ENCODE measurements at places on chromosomes 16 and 17.

- DNase-seq: no peak
These were observed 4.8 kb downstream of the MLYCD start for GRCh38 chr16:83903751-83904150.

GRCh38 chr16:12462426-12463280 lies 341.0 kb downstream of the CPPED1 start:
- peak; percentile 27 for DNase-seq

- no peak for DNase-seq
These were observed 375.7 kb upstream of the CDH11 start for GRCh38 chr16:65497571-65497970.

DNA sequence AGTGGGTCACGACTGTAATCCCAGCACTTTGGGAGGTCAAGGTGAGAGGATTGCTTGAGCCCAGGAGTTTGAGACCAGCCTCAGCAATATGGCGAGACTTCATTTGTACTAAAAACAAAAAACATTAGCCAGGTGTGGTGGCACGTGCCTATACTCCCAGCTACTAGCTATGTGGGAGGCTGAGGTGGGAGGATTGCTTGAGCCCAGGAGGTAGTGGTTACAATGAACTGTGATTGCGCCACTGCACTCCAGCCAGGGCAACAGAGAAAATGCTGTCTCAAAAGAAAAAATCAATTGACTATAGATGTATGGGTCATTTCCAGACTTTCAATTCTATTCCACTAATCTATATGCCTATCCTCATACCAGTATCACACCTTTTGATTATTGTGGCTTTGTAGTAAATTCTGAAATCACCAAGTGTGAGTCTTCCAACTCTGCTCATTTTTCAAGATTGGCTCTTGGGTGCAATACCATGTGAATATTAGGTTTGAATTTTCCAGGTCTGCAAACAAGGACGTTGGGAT lies 27.2 kb upstream of the CEP20 start:
- DNase-seq: no peak

DNA sequence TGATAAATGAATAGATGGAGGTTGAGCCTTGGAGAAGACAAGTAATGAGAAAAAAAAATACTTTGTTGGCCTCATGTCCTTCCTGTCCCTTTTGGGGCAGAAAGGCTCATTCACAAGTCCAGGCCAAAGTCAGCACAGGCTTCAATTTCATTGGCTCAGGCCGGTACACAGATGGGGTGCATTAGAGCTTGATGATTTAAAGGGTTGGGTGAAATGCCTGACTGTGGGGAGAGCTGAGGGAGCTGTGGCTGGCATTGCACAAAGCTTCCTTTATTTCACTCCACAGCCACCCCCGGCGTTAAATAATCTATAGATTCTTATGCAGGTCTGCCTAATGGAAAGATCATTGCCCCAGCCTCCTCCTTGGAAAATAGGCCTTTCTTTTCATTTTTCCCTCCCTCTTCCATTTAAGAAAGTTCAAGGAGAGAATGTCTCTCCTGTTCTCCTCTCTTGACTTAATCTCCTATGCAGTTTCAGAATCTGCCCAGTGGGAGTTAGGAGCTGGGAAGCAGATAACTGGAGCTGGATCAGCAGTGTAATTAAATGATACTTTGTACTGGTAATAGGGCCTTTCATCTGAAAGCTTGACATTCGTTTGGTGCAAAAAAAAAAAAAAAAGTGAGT lies 24.4 kb downstream of the YPEL2 start:
- no peak for DNase-seq
